ENCODE measurements at places on chromosomes 16 and 17.

DNA sequence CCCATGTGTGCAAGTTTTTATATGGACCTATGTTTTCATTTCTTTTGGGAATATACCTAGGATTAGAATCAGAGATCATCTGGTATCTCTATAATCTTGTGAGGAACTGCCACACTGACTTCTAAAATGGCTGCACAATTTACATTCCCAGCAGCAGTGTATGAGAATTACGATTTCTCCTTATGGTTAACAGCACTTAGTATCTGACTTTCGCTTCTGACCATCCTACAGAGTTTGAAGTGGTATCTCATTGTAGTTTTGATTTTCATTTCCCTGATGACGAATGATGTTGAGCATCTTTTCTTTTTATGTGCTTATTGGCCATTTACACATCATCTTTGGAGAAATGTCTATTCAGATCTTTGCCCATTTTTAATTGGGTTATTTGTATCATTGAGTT is 10.0 kb downstream of the C16orf96 start:
- DNase-seq = no peak

GRCh38 chr17:65055708-65056638 is 567 bp downstream of the GNA13 start:
- DNase-seq = peak; percentile 47

DNA sequence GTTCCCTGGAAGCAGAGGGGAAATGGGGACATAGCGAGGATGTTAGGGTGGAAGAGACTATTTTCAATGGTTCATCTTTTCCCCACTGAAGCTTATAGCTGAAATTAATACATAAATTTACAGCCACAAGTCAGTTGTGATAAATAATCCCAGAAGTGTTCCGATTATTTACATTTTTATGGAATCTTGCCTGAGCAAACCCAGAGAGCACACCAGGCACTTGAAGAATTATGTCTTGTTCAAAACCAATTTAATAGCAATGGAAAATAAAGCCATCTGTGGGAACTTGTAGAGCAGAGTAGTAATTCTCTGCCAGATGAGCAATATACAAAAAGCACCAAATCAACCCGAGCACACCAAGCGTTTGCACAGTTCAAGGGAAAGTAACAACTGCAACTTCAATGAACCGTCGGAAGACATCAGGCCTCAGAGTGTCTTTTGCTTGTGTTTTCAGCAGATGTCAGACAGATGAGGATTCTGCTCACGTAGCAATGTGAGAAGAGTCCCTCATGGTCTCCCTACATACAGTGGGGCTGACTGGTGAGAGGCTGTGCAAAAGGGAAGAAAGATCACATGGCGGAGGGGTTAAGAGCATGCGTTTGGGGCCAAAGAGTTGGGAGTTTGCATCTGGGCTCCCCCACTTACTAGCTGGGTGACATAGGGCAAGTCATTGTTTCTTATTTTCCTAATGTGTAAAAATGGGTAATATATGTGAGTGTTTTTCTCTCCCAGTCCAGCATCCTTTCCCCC is 148.7 kb upstream of the HS3ST2 start:
- DNase-seq = no peak

GRCh38 chr17:55332296-55333041 is 67.7 kb downstream of the HLF start:
- DNase-seq = no peak

- no peak for DNase-seq
Observed at GRCh38 chr16:49545741-49546448, 172.3 kb downstream of the C16orf78 start.

- DNase-seq = no peak
Observed at GRCh38 chr16:31712064-31712540, 161.5 kb upstream of the ZNF267 start.

All from AG08395 (cell line).